ENCODE measurements at places on chromosomes 2 and 18.

DNA sequence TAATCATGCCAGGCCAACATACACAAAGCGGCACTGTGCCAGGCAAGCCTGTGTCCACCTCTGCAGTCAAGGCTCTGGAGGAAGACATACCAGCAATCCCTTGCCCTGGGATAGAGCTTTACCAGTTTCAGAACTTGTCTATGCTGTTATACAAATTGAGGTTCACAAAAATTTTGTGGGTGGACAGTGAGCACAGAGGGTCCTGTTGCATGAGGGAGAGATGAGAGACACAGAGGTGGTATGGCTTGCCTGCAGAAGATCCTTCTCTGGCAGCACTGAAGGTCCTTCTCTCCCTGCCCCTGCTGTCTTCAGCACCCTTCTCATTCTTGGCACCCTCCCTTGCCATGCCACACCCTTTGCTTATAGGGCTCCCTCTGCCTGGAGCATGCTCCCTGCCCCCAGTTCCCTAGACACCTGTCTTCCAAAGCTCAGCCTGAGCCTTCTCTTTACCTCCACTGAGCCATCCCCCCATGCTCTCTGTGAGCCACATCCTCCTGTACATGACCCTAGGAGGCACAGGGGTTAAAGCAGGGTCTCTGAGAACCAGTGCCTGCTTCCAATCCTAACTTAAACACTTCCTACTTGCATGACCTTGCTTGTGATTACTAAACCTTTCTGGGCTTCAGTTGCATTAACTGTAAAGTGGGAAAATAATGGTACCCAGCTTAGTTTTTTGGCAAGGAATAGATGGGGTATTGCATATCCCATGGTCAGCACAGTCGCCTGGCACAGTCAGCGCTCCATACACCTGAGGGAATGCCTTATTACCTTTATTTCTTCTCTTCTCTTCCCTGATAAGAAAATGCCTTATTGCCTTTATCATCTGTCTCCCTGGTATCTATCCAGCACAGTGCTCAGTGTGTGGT lies 857 bp downstream of the FABP1 start:
- DNase-seq: no peak

DNA sequence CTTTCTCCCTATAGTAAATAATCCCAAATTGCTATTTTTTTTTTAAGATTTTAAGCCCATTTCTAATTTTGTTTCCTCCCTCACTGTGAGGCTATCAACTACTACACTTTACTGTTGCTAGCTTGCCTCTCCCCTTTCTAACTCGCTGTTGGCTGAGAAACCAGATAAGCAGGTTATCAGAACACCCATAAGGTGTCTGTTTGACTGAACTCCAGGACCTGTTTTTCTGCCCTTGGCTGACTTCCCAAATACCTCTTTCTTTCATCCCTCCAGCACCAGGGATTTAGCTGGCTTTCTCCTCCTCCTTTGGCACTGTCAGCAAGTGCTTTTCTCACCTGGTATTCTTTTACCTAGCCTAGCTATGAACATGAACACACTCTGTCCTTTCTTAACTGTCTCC lies 11.1 kb downstream of the TRAK2 start:
- DNase-seq: peak; percentile 37

DNA sequence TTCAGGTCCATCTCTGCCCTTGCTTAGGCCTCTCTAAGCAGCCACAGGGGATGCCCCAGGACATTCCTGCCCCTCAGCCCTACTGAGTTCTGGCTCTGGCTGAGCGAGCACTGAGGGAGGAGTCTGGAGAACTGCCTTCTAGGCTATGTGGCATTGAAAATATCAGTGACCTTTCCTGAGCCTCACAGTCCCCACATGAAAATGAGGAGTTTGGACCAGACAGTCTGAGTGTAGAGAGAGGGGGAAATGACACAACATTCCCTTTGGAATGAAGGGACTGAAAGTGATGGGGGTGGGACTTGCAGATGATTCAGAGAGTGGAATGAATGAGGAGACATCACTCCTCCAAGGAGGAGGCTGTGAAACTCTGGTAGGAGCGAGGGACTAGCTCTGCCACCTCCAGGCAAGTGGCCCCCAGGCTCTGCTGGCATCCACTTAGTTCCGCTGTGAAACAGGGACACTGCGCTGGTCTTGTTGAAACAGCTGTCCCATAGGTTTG lies 8.0 kb downstream of the TNS1 start:
- DNase-seq: no peak

DNA sequence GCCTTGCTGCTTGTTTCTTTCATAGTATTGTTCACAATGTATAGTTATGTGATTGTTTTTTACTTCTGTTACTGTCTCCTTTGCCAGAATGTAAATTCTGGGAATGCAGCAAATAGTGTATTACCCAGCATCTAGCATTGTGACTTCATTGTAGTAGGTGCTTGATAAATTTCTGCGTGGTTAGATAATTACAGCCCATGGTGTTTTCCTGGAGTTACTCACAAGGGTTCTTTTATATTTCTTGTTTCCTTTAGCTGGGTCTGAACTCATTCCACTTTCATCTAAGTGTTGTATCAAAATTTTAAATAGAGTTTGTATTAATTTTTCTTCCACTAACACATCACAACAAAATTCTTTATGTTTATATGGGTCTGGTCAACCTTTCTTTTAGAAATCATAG lies 132.6 kb downstream of the MAP4K4 start:
- DNase-seq: no peak

DNA sequence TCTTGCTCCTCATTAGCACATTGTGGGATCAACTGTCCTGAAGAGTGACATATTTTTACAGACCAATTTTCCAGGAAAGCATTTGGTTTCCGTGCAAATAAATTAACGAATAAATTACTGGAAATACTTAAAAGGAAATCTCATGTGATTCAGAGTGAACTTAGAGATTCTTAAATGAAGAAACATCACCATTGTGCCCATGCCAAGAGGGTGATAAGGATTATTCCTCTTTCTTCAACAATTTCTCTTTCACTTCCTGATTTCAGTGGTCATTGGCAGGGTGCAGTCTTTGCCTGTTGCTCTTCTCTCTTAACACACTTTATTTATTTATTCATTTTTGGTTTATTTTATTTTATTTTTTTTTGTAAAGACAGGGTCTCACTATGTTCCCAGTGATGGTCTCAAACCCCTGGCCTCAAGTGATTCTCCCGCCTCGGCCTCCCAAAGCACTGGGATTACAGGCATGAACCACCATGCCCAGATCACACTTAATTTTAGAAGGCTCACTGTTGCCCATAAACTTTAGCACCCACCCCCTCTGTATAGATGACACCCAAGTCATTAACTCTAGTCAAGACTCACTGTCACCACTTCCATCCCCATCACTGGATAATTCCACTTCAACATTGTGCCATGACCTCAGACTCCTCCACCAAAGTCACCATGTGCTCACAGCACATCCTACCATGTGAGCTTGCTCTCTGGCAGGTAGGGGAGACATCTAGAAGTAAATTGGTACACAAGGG lies 92.6 kb upstream of the CERS6 start:
- DNase-seq: no peak

DNA sequence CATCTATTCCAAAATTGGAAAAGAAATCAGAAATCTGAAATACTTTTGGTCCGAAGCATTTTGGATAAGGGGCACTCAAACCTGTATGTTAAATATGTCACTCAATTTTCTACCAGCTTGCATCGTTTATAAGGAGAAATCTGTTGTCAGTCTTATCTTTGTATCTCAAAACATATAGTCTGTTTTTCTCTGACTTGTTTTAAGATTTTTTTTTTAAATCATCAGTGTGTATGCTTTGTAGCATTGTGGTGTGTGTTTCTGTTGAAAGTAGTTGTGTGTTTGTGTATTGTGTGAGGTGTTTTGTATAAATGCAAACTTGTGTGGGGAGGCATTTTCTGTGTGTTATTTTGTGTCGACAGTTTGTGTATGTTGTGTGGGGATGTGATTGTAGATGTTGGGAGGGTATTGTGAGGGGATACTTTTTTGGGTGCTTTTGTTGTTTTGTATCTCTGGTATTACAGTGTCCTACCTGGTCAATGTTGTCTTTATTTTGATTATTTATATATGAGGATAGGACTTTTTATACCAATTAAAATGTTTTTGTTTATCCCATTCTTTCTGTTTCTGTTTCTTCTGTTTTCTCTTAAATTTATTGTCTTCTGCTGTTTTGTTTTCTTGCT lies 30.9 kb downstream of the SMCHD1 start:
- DNase-seq: no peak

DNA sequence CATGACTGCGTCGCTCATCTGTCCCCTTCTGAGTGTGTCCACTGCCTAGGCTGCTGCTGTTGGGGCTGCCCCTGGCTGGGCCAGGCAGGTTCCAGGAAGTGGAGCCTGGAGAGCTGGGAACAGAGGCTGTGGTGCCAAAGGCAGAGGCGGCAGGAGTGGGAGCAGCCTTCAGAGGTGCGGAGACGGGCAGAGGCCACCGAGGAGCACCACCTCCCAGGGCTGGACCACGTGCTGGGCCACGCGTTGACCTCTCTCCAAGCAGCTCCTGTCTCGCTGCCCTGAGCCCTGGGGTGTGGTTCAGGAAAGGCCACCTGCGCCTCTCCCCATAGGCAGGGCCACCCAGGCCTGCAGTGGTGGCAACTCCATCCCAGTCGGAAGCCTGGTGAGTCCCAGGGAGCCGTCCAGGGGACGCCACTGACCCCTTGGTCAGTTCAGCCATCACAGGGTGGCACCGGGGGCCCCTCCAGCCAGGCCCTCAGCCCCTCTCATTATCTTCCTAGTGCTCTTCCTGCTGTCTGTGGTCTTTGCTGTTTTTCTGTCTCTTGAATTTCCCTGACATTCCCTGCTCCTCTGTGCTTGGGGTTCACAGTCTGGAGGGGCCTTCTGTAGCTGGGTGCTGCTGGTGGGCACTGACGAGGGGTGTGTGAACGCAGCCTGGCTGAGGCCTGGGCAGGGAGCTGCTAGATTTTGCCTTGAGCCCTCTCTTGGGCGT lies 122.8 kb upstream of the HS6ST1 start:
- DNase-seq: no peak

GRCh38 chr2:220701115-220701514 lies 871.0 kb downstream of the EPHA4 start:
- no peak for DNase-seq

DNA sequence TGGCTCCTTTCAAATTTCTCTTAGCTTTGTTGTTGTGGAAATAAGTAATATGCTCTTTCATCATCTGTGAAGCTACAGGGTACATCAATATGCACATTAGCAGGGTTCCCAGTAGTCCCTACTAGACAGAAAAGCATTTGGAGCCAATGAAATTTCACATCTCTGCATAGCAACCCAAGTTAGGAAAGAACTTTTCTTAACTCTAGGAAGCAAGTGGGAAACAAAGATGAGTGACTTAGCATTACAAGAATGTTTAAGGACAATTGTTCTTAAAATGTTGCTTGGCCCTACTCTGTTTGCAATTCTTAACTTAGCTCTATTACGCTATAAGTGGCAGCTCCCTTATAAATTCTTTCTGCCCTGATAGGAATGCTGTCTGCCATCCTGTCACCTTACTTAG lies 39.6 kb downstream of the ZEB2 start:
- DNase-seq: no peak

GRCh38 chr18:12921178-12921577 lies 26.6 kb upstream of the SEH1L start:
- DNase-seq: no peak

GRCh38 chr2:15579641-15580040 lies 12.0 kb upstream of the DDX1 start:
- no peak for DNase-seq
